ENCODE measurements at places on chromosomes 5 and 9.

- ATAC-seq: no peak
Observed at GRCh38 chr9:70402213-70402612, 12.2 kb downstream of the KLF9 start.

DNA sequence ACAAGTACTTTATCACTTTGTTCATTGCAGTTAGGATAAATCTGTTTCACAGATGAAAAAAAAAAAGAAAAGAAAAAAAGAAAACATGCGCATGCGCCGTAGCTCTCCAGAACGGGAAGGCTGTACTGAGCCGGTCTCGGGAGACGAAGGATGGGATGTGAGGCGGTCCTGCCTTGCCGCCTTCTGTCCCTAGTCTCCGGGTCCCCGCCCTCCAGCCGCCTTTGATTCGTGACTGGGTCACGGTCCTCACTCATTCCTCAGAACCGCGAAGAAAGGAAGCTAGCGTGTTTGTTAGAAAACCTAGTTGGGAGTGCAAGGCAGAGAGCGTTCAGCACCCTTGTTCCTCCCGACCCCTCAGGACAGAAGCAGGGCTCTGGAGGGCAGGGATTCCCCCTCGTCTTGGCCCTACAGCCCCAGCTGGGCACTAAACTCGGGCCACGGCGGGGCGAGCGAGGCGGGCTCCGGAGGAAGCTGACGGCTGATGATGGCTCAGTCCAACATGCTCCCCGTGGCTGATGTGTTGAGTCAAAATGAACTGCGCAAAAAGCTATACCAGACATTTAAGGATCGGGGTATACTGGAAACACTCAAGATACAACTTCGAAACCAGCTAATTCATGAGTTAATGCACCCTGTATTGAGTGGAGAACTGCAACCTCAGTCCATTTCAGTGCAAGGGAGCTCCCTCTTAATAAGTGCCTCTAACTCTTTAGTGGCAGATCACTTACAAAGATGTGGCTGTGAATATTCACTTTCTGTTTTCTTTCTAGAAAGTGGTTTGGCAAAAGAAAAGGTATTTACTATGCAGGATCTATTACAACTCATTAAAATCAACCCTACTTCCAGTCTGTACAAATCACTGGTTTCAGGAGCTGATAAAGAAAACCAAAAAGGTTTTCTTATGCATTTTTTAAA lies 40.0 kb downstream of the CPLANE1 start:
- no peak for ATAC-seq

DNA sequence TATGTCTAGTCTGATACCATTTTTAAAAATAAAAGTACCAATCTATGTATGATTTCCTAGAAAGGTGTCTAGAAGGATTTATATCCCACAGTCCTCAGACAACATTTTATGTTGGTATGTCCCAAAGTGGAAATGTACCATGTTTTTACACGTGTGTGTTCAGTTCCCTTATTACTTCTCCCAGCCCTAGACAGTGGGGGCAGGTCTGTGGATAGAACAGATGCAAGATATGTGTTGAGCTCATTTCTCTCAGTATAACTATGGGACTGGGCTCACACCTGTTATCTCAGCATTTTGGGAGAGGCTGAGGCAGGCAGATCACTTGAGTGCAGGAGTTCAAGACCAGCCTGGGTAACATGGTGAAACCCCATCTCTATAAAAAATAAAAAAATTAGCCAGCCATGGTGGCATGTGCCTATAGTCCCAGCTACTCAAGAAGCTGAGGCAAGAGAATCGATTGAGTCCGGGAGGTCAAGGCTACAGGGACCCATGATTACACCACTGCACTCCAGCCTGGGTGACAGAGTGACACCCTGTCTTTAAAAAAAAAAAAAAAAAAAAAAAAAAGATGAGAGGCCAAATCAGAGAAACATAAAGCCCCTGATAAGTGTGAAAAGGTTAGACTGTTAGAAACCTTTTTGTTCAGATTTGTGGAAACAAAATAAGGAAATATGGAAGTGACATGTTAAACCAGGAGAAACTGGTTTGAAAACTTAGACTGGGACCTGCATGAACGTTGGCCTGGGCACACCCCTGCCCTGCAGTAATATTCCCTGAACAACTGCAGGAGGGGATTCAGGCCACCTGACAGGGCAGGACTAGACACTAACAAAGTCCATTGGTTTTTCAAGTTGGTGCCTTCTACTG lies 7.4 kb upstream of the SLC2A8 start:
- ATAC-seq: no peak

- ATAC-seq: no peak
Observed at GRCh38 chr5:67050635-67051034, 146.0 kb downstream of the CD180 start.

DNA sequence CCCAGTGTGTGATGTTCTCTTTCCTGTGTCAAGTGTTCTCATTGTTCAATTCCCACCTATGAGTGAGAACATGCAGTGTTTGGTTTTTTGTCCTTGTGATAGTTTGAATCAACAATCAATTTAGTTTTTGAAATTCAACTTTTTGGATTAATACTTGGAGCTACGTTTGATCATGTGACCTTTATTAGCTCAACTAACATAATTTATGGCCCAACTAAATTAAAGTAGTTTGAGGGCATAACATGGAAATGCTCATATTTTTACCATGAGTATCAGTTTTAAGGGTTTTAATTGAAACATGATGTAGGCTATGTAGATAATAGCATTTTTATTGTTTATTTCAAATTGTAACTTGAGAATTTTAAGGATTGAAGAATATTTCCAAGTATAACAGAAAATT lies 168.0 kb downstream of the CCDC171 start:
- no peak for ATAC-seq

GRCh38 chr5:2755076-2755680 lies 3.7 kb upstream of the IRX2 start:
- ATAC-seq: no peak

- ATAC-seq: no peak
Observed at GRCh38 chr9:116935149-116935897, 248.2 kb downstream of the TRIM32 start.

- ATAC-seq: no peak
Observed at GRCh38 chr5:154511984-154512383, 34.0 kb upstream of the HAND1 start.

GRCh38 chr9:95091601-95092261 lies 225.8 kb downstream of the FANCC start:
- ATAC-seq: peak; percentile 40

GRCh38 chr9:76876098-76876497 lies 29.8 kb downstream of the PRUNE2 start:
- no peak for ATAC-seq

GRCh38 chr5:149175346-149176105 lies 34.2 kb downstream of the ABLIM3 start:
- ATAC-seq: peak; percentile 20

- ATAC-seq: no peak
Observed at GRCh38 chr5:24621792-24622191, 23.0 kb downstream of the CDH10 start.

DNA sequence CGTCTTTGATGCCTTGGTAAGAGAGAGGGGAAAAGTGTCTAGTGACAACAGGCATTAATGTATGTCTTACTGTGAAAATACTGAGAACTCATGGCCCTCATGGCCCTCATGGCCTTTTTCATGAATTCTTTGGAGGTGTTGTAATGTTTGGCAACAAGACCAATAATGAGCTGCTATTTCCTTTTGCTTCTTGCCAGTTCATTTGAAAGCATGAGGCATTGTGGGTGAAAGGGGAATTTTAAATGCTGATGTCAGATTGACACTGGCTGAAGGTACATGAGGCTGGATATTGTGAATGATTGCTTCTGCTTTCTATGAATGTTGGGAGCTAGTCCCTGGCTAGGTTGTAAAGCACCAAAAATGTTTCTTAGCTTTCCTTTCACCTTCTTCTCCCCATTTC lies 79.2 kb downstream of the DOCK2 start:
- ATAC-seq: no peak

DNA sequence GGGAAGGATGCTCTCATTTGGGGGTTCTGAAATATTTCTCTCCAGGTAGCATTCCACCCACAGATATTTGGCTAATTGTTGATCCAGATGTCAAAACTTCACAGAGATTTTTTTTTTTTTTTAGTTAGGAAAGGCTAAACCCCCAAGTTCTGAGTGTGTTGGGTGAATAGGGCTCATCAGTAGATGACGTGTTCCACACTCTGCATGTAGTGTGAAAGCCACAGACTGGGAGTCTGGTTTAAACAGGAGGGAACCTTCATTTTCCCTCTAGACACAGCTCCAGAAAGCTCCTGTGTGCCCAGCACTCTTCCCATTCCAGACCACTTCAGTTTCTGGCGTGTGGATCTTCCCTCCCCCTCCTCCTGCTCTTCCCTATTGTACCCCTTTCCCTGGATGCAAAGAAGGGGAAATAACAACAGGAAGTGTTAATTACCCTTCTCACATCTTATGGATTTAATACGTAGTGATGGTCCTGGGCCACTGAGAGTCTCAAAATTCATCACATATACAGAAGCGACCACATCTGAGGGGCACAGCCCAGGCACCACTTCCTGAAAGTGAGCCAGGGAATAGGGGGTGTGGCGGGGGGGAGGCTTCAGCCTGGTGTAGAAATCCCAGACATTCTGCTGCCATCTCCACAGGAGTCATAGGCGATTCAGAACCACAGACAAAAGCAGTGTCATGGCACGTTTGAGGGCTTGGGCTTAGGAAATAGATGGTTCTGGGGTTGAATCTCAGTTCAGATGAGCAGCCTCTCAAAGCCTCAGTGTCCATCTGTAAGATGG lies 65.1 kb downstream of the DAP start:
- no peak for ATAC-seq

DNA sequence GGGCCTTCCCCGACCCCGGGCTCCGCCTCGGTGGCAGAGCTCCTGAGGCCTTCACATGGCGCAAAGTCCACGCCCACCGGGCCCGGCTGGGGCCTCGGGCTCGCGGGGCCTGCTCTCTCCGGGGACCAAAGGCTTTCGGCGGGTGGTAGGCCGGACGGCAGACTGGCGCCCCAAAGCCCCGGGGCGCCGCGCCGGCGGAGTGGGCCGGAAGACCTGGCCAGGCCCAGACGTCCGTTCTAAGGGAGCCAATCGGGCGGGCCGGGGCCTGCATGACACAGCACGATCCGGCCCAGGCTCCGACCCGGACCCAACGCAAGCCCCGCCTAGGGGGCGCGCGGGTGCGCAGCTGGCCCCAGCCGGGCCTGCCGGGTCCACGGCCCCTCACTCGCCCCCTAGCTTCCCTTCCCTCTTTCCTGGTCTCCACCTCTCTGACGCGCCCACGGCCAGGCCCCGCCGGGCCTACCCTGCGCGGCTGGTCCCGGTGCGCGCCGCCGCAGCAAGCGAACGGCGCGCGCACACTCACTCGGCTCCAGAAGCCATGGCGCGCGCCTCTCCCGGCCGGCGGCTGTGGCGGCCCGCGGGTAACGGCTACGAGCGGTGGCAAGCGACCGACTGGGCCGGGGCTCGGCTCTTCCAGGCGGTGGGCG lies 488 bp downstream of the VCP start:
- peak; percentile 85 for ATAC-seq

All from esophagus mucosa (tissue), 1 donor.